ENCODE measurements at places on chromosomes 2 and 18.

DNA sequence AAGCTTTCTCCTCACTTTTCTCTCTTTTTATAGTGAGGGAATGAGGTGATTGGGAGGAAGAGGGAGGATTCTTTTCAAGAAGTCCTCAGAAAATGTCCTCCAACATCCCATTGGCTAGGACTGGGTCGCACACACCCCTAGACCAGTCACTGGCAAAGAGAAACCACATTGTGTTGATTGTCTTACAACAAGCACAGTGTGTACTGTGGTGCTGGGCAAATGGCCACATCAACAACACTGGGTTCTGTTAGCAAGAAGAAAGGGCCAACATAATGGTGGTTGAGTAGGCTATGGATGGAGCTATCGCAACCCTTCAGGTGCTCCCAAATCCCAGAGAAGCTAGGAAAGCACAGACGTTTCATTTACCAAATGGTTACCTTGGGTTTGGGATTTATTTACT is 18.7 kb upstream of the PTPN4 start:
- DNase-seq: no peak

GRCh38 chr2:38709567-38710194 is 41.5 kb downstream of the SRSF7 start:
- no peak for DNase-seq

- no peak for DNase-seq
These were observed 7.7 kb upstream of the GALNT13 start for GRCh38 chr2:153864022-153864421.

DNA sequence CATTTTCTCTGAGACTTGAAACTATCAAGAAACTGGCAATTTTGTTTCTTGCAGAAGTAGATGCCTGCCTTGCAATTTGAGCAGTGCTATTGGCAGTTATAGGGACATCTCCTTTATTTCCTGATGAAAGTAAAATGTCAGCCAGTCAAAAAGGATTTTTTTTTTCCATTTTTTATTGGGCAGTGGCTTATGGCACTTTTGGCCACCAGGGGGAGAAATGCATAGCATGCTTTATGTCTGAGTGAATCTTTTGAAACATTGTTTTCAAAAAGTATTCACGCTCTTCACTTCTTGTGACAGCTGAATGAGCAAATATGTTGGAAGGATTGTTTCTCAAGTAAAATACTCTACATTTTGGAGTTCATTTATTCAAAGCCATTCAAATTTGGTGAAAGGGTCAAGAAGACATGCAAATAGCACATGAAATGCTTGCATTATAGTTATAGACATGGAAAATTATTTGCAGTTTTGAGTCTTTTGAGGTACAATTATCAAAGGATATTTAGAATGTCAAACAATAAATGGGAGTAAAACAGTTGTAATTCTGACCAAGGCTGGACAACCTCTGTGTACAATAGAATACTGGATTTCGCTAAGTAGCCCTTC is 491.0 kb downstream of the CDH2 start:
- DNase-seq: no peak

GRCh38 chr18:51097021-51097822 is 67.2 kb downstream of the SMAD4 start:
- DNase-seq: no peak

GRCh38 chr2:216721141-216721540 is 25.8 kb upstream of the IGFBP5 start:
- no peak for DNase-seq

- DNase-seq: no peak
These were observed 12.8 kb upstream of the CCDC85A start for GRCh38 chr2:56170988-56171387.

- no peak for DNase-seq
These were observed 79.0 kb downstream of the CRACDL start for GRCh38 chr2:98857001-98857400.

DNA sequence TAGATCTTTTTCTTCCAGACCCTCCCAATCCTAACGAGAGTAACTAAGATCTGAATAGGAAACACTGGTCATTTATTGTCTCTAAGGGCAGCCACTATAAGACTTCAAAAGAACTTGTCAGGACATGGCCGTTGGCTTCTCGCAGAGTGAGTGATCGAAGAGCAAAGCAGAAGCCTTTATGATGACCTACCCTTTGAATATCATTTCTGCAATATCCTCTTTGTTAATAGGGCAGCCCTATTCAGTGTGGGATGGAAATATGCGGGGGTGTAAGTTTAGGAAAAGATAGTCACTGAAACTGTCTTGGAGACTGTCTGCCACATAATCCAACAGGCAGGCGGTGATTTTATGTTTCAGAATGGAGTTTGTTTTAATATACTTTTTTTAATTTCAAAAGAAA is 70.9 kb downstream of the FBXO36 start:
- DNase-seq: no peak

- DNase-seq: no peak
These were observed 183.8 kb downstream of the PID1 start for GRCh38 chr2:229087267-229087666.

- DNase-seq: no peak
These were observed 24.8 kb downstream of the RUFY4 start for GRCh38 chr2:218093879-218094278.

- no peak for DNase-seq
These were observed 12.1 kb upstream of the TRAF3IP1 start for GRCh38 chr2:238308177-238308576.

- DNase-seq: no peak
These were observed 519.4 kb downstream of the TDRD15 start for GRCh38 chr2:21643180-21643579.

DNA sequence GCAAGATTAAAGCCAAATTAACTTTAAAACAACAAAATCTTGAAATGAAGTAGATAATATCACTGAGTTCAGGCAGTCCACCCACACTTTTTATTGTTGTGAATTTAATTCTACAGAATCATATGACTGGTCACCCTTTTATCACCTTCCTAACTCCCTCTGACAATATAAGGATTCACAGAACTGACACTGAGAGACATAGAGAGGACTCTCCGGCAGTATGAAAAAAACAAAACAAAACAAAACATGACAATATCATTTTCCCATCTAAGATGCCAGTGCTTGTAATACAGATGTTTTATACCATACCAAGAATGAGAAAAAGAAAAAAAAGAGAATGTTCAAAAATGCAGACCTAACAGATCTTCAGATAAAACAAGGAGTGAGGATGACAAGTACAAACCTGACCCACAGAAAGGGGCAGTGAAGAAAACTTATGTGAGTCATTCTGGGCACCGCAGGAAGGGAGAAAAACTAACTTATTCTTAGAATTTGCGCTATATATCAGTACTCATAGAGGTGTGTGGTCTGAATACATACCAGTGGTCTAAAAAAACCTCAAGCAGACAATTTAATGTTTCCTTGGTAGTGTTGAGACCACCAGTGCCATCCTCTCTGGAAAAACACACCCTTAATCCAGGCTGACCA is 136.6 kb downstream of the ZAP70 start:
- DNase-seq: no peak

Measured in CD4-positive, alpha-beta T cell treated with Interleukin-4 for 1 hour (primary cell).